ENCODE measurements at places on chromosomes 1 and 21. TPM values are rescaled to one million over a fixed set of nuclear protein-coding genes. Genes with fewer than 3 reads are reported as not detected.

DNA sequence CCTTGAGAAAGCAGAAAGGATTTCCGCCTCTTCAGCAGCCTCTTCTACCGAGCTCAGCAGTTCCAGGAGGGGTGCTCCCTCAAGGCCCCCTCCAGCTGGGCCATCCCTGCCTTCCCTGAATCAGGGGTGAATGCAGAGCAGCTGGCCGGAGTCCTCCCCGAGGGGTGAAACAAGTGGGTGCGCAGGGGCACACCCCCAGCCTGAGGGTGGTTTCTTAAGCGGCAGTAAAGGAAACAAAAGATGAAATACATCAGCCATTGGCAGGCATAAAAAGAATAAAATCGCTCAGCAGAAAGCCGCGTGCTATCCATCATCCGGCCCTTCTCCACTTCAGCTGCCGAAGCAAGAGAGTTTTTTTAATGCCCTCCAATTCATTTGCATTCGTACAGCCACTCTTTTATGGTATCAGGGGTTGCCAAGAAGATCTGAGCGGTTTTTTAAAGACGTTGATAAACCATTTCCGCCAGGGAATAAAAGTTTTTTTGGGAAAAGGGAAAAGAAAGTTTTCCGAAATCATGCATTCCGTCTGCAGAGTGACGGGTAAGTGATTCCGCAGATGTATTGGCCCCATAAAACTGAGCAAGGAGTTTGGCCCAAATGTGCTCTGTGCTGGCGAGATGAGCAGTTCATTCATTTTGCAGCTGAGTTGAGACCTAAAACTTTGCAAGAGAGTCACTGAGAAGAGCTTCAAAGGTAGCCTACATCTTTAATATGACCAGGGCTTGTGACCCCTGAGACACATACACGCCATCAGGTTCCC, 73.7 kb upstream of the ZC3H12A start:
- DNase-seq = no peak

DNA sequence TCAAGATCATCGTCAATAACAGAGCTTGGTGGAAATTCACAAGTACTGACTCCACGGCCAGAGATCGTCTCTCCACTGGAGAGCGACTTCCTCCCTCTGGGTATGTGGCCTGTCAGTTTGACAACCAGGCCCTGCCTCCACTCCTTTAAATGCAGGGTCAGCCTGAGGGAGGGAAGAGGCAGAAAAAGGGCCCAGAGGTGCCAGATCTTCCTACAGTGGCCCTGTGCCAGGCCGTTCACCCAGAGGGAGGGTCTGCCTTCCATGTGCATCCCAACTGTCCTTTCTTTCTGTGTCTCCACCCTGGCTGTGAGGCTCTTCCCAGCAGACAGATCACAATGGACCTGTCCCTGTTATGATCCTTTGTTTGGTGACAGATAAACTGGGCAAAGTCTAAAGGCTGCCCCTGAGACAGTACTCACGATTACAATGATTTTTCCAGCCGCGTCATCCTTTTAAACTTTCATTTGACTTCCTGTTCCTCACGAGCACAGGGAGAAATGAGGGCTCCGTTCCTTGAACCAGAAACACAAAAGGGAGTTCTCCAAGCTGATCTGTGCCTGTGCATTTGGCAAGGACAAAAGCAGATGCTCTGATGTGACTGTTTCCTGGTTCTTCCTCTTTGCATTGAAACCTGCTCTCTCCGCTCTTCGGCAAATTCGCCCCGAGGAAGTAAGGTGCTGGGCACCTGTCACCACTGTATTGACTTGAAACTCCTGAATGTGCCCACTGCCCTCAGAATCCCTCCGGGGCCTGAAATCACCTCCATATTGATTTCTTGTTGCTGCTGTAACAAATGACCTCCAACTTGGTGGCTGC, 126.7 kb downstream of the PGBD5 start:
- DNase-seq = peak; percentile 26

- DNase-seq = no peak
Observed at GRCh38 chr1:111903148-111903870, 86.2 kb downstream of the KCND3 start.

Gene GUCA2A
- not detected for polyA plus RNA-seq

- no peak for DNase-seq
Observed at GRCh38 chr1:53590531-53591515, 131.6 kb downstream of the DMRTB1 start.

- DNase-seq = no peak
Observed at GRCh38 chr1:200362421-200362820, 47.4 kb downstream of the ZNF281 start.
